ENCODE measurements at places on chromosomes 3 and 15. TPM values are rescaled to one million over a fixed set of nuclear protein-coding genes. Genes with fewer than 3 reads are reported as not detected.

DNA sequence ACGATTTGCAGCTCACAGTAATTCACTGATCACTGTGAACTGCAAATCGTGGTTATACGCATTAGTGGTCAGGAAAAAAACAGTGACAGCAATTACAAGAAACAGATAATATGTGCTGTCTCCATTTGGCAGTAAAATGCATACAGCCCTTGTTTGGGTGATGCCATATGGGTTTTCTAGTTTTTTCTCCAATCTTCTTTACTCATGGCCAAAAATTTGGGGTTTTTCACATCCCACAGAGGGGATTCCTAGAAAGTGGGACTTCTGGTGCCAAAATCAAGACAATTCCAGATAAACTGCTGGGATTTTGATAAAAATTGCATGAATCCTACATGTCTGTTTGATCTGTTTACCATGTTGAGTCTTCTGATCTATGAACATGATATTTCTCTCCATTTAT lies 15.6 kb downstream of the NDN start:
- no peak overlapping the region for H3K27ac ChIP-seq
- H3K36me3 ChIP-seq, result no peaks in the 10 kb centered on the region
- no peak for DNase-seq
- peaks cover 4% of the 10 kb centered on the region for H3K27me3 ChIP-seq
- H3K4me1 ChIP-seq, result no peaks in the 10 kb centered on the region

GRCh38 chr15:74245342-74245931 lies 9.3 kb downstream of the CCDC33 start:
- H3K4me3 ChIP-seq, result no peak overlapping the region
- H3K27me3 ChIP-seq, result peaks cover 36% of the 10 kb centered on the region
- no peak overlapping the region for H3K27ac ChIP-seq
- DNase-seq, result peak; percentile 45

DNA sequence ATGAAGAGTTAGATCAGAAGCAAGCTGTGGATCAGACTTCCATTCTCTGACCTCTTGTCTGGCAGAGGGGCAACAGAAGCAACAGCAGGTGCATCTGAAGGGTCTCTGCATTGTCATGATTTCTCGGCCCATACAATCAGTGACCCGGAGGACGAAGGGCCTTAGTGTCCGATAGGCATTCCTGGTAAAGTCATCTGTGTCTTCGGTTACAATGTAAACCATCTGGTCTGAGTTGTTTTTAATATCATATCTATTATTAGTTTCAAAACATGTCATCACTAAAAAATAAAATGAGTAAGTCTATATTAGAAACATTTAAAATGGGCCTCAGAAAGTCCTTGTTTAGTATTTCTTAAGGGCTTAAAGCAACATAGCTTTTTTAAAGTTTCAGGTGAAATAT lies 38.8 kb upstream of the PLOD2 start:
- H3K27me3 ChIP-seq, result peaks cover 17% of the 10 kb centered on the region
- H3K4me3 ChIP-seq, result no peak overlapping the region
- DNase-seq, result no peak
- no peak overlapping the region for H3K27ac ChIP-seq
- no peaks in the 10 kb centered on the region for H3K4me1 ChIP-seq
- no peaks in the 10 kb centered on the region for H3K36me3 ChIP-seq

DNA sequence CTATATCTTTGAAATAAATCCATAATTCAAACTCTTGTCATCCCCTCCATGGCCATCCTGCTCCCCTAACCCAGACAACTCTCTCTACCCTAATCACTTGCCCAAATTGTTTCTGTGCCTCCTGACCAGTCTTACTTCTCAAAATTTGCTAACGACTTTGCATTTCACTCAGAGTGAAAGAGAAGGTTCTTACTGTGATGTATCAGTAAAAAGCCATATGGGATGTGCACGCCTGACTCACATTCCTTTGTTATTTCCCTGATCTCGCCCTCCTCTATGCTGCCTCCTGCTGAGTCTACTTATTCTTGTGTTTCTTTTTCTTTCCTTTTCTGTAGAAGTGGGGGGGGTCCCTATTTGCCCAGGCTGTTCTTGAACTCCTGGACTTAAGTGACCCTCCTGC lies 487.2 kb upstream of the FRG2C start:
- no peak for DNase-seq
- no peak overlapping the region for H3K4me3 ChIP-seq

The NR1I2 gene
- 1.2 TPM for total RNA-seq

The GHSR gene
- total RNA-seq, result not detected

The KBTBD12 gene
- not detected for total RNA-seq

All from activated naive CD8-positive, alpha-beta T cell treated with anti-CD3 and anti-CD28 coated beads for 36 hours (primary cell).